ENCODE measurements at places on chromosomes 6 and 20. TPM values are rescaled to one million over a fixed set of nuclear protein-coding genes. Genes with fewer than 3 reads are reported as not detected.

DNA sequence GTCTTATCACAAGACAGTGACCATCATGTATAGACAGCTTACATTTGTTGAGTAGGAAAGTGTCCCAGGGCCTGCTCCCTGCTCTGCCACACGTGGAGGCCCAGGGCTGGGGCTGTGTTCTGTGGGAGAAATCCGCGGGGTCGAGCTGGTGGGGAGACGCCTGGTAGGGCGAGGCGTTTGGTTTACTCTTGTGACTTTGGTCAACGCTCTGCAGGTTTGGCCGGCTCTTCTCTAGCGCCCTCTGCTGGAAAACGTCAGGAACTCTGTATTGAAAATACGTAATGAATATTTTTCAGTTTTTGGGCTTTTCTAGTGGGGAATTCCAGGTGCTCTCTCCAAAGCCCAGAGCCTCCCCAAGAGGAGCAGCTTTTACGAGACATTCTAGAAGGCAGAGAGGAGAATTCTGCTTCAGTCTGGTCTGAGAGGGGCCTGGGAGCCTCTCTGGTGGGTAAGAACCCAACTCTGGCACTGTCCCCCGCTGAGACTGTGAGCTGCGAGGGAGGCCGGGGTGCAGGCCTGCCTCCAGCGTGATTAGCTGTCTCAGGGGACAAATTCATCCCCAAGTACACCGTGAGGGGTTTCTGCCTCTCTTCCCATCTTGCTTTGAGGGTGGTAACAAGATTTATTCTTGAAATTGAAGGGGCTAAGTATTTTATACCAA lies 112.6 kb upstream of the RALGAPA2 start:
- H3K4me3 ChIP-seq, result no peak overlapping the region
- H3K27me3 ChIP-seq, result peaks cover 15% of the 10 kb centered on the region
- H3K36me3 ChIP-seq, result no peaks in the 10 kb centered on the region
- H3K4me1 ChIP-seq, result no peaks in the 10 kb centered on the region

- no peak overlapping the region for H3K27ac ChIP-seq
- no peaks in the 10 kb centered on the region for H3K4me1 ChIP-seq
- no peak overlapping the region for H3K4me3 ChIP-seq
- DNase-seq, result no peak
- peaks cover 16% of the 10 kb centered on the region for H3K27me3 ChIP-seq
- no peaks in the 10 kb centered on the region for H3K36me3 ChIP-seq
Observed at GRCh38 chr20:46286382-46286781, 21.9 kb downstream of the CDH22 start.

DNA sequence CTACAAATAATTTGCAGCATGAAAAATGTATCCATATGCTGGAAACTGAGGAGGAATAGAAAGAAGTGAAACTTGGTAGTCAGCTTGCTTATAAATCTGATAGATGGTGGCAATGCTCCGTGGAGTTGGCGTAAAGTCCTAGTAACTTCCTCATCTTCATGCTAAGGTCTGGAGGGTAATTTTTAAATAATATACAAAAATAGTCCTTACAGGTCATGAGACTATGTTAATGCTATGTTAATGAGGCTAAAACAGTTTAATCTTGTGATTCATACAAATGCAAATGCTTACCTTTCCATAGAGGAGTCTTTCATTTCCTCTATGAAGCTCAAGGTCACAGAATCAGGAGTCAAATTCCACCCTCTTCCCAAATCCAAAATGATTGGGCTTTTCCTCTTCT lies 9.4 kb upstream of the CRIP3 start:
- no peak overlapping the region for H3K4me3 ChIP-seq
- no peaks in the 10 kb centered on the region for H3K4me1 ChIP-seq
- H3K27ac ChIP-seq, result no peak overlapping the region
- no peaks in the 10 kb centered on the region for H3K36me3 ChIP-seq
- DNase-seq, result no peak

- peak overlapping the region; percentile 97 for H3K27ac ChIP-seq
- no peaks in the 10 kb centered on the region for H3K27me3 ChIP-seq
- peak overlapping the region; percentile 90 for H3K4me3 ChIP-seq
- DNase-seq, result no peak
Observed at GRCh38 chr6:116278481-116278829, 1.3 kb downstream of the TSPYL1 start.

GRCh38 chr6:47047479-47048407 lies 5.6 kb upstream of the ADGRF1 start:
- no peak overlapping the region for H3K27ac ChIP-seq
- H3K4me3 ChIP-seq, result no peak overlapping the region
- no peaks in the 10 kb centered on the region for H3K36me3 ChIP-seq
- peaks cover 16% of the 10 kb centered on the region for H3K27me3 ChIP-seq

DNA sequence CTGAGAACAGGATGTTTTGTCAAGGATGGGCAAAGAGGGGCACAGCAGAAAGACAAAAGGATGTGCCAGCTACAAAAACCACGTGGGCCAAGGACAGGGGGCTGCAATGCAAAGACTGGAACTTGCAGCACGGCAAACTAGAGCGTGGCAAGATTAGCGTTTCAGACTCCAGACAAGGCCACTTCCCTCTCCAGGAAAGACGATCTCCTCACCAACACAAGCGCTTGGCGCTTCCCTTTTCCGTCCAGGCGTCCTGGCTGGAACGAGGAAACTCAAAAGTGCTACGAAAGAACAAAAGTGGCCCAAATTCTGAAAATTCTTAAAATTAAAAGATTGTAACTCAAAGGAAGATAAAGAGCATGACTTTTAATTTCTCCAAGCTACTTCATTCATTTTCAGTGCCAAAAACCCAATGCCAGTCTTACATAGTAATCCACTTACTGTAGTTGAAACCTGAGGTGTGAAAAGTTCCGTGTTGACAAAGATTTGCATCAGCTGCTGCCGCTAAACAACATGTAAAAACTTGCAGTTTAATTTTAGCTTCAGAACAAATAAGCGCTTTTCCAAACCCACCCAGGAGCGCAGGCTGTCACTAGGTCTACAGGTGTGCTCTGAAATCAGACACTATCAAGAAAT lies 207.1 kb upstream of the RREB1 start:
- H3K27me3 ChIP-seq, result peaks cover 16% of the 10 kb centered on the region
- H3K27ac ChIP-seq, result no peak overlapping the region
- no peak overlapping the region for H3K4me3 ChIP-seq
- H3K36me3 ChIP-seq, result no peaks in the 10 kb centered on the region
- no peak for DNase-seq

- H3K4me1 ChIP-seq, result peaks cover 51% of the 10 kb centered on the region
- peak within 1 kb of the TSS; percentile 97 for H3K4me3 ChIP-seq
- H3K27me3 ChIP-seq, result peaks cover 20% of the 10 kb centered on the region
Observed at GRCh38 chr6:53348371-53349208, at the start of gene ELOVL5. Gene ELOVL5, minus strand, starts transcription at chr6:53348950. Its CDS starts 53,251 bp downstream, at chr6:53295699.

- peak; percentile 54 for DNase-seq
- H3K27ac ChIP-seq, result no peak overlapping the region
- no peaks in the 10 kb centered on the region for H3K27me3 ChIP-seq
- peaks cover 16% of the 10 kb centered on the region for H3K4me1 ChIP-seq
Observed at GRCh38 chr6:14129575-14129974, 12.0 kb downstream of the CD83 start.

GRCh38 chr6:31952140-31952805 lies 6.4 kb downstream of the CFB start:
- no peak overlapping the region for H3K4me3 ChIP-seq
- peaks cover 43% of the 10 kb centered on the region for H3K36me3 ChIP-seq
- H3K4me1 ChIP-seq, result peaks cover 3% of the 10 kb centered on the region
- H3K27ac ChIP-seq, result no peak overlapping the region
- DNase-seq, result peak; percentile 44

GRCh38 chr20:36607586-36608387 lies 2.2 kb downstream of the RAB5IF start:
- peaks cover 33% of the 10 kb centered on the region for H3K4me1 ChIP-seq
- peak overlapping the region; percentile 76 for H3K27ac ChIP-seq
- no peak for DNase-seq
- H3K27me3 ChIP-seq, result no peaks in the 10 kb centered on the region
- H3K4me3 ChIP-seq, result peak overlapping the region; percentile 95

- H3K4me3 ChIP-seq, result no peak overlapping the region
- no peaks in the 10 kb centered on the region for H3K36me3 ChIP-seq
- peaks cover 12% of the 10 kb centered on the region for H3K4me1 ChIP-seq
- DNase-seq, result no peak
- H3K27me3 ChIP-seq, result peaks cover 65% of the 10 kb centered on the region
- no peak overlapping the region for H3K27ac ChIP-seq
Observed at GRCh38 chr6:150149146-150149545, 6.3 kb downstream of the PPP1R14C start.

GRCh38 chr6:29602564-29603361 lies 17.8 kb downstream of the OR2H2 start:
- peak; percentile 11 for DNase-seq
- no peak overlapping the region for H3K4me3 ChIP-seq
- H3K4me1 ChIP-seq, result no peaks in the 10 kb centered on the region
- no peak overlapping the region for H3K27ac ChIP-seq

- DNase-seq, result no peak
- no peak overlapping the region for H3K27ac ChIP-seq
- no peak overlapping the region for H3K4me3 ChIP-seq
- H3K27me3 ChIP-seq, result no peaks in the 10 kb centered on the region
Observed at GRCh38 chr6:51817832-51818231, 269.6 kb downstream of the PKHD1 start.

GRCh38 chr6:46510651-46511050 lies 19.4 kb upstream of the RCAN2 start:
- H3K36me3 ChIP-seq, result no peaks in the 10 kb centered on the region
- DNase-seq, result no peak
- H3K27ac ChIP-seq, result no peak overlapping the region
- H3K27me3 ChIP-seq, result peaks cover 4% of the 10 kb centered on the region

DNA sequence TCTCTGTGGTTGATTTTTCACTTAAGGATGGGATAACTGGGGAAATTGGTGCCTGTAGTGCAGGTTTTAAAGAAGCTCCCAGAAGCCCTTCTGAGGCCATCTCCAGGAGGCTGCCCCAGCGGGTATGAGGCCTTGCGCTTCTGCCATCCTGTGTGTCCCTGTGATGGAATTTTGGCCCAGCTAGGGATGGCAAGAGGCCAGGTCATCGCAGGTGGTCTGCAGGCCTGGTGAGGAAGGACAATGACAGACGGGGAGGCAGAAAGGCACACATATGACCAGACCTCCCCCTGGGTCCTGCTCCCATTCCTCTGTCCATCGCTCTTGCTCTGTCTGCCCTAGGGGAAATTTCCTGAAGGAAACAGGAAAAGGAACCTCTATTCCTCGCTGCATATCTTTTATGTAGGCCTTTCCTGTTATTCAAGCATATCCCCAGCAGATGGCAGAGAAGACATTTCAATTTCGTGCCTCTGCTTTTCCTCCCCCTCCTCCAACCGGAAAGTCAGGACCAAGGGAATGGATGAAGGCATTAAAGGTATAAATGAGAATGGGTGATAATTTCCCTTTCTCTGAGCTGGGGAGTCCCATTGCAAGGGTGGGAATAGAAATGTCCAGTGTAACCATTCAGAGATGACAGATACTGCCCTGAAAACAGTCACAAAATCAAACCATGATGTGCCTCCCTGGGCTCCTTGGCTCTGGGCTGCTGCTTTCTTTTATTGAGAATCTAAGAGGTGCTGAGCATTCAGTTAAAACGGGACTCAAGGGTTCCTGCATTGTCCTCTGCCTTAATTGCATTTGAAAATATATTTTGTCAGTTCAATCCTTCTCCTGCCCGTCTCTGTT lies 17.6 kb upstream of the HLA-F start:
- H3K36me3 ChIP-seq, result no peaks in the 10 kb centered on the region
- DNase-seq, result peak; percentile 41
- H3K27me3 ChIP-seq, result peaks cover 22% of the 10 kb centered on the region
- no peak overlapping the region for H3K27ac ChIP-seq
- peaks cover 46% of the 10 kb centered on the region for H3K4me1 ChIP-seq

DNA sequence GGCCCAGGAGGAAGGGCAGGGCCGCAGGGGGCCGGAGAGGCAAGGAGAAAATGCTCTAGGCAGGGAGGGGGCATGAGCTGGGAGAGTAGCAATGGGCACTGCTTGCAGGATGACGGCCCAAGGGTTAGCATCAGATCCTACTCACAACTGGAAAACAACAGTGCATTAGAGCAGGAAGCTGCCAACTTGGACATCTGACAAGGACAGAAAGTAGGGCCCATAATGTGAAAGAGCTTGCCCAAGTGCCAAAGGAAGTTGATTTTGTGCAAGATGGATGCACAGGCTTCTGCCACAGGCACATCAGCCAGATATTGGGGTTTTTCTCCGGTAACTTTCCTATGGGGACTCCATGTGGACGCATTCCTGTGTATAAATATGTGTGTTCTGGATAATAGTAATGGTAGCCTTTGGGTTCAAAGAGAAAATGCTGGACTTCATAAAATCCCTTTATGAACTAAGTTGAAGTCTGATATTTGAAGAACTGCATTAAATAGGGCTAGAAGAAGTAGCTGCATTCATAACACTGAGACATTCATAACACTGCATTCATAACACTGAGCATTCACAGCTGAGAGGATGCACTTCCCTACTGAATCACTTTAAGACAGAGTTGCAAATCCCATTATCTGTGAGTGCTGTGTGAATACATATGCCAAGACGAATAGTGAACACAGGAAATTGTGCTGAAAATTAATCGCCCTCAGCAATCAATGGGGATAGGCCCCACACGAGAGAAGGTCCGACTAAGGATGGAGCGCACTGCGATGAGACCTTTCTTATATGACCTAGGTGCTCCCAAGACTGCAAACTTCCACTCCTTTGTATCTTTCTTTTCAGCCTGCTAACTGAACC lies 235.6 kb upstream of the PRDM1 start:
- DNase-seq, result no peak
- no peaks in the 10 kb centered on the region for H3K27me3 ChIP-seq
- no peak overlapping the region for H3K4me3 ChIP-seq

GRCh38 chr6:151101816-151102694 lies 137.7 kb upstream of the AKAP12 start:
- no peak for DNase-seq
- H3K4me3 ChIP-seq, result no peak overlapping the region
- H3K27me3 ChIP-seq, result no peaks in the 10 kb centered on the region
- no peak overlapping the region for H3K27ac ChIP-seq
- peaks cover 16% of the 10 kb centered on the region for H3K36me3 ChIP-seq
- peaks cover 15% of the 10 kb centered on the region for H3K4me1 ChIP-seq

DNA sequence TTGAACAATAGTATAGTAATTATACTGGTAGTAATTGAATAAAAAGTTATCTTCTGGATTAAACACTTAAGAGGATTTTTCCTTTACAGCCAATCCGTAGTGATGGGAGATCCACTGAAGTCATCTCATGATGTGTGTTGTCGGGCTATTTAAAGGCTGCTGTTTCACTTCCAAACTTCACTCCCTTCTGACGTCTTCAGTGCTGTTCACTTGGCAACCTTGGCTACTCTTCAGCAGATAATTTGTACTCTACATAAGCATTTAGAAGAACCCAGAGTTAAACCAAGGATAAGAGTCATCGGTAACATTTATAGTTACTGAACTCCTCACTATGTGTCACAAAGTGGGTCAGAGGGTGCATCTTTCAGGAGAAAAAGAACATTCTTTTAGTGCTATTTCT lies 179.1 kb upstream of the EYA4 start:
- peaks cover 2% of the 10 kb centered on the region for H3K27me3 ChIP-seq
- no peak overlapping the region for H3K4me3 ChIP-seq
- DNase-seq, result no peak
- no peaks in the 10 kb centered on the region for H3K4me1 ChIP-seq
- H3K27ac ChIP-seq, result no peak overlapping the region
- no peaks in the 10 kb centered on the region for H3K36me3 ChIP-seq

- peaks cover 51% of the 10 kb centered on the region for H3K27me3 ChIP-seq
- H3K4me3 ChIP-seq, result no peak overlapping the region
- H3K36me3 ChIP-seq, result no peaks in the 10 kb centered on the region
Observed at GRCh38 chr20:58938078-58938477, 43.0 kb upstream of the NELFCD start.

Gene KIF25
- not detected for total RNA-seq

Gene CCN5
- total RNA-seq, result not detected

Gene SEL1L2
- not detected for total RNA-seq

Gene CRISP2
- total RNA-seq, result not detected

Gene SGK1
- 12.8 TPM for total RNA-seq

Gene E2F1
- 69.8 TPM for total RNA-seq

Gene CYP39A1
- total RNA-seq, result not detected

Gene LTB
- 747 TPM for total RNA-seq

Gene FAM184A
- 7.4 TPM for total RNA-seq

Gene MUC21
- total RNA-seq, result not detected

Gene GPANK1
- total RNA-seq, result 42.9 TPM

Gene ZNF165
- total RNA-seq, result 0.77 TPM

Gene KIAA0408
- total RNA-seq, result 4.4 TPM

Measured in activated CD4-positive, alpha-beta T cell treated with anti-CD3 and anti-CD28 coated beads, Interleukin-2, amount 10 ng/mL, durations not matched to agents 7 days and 5 days (primary cell).